ENCODE measurements at places on chromosomes 13 and 19.

DNA sequence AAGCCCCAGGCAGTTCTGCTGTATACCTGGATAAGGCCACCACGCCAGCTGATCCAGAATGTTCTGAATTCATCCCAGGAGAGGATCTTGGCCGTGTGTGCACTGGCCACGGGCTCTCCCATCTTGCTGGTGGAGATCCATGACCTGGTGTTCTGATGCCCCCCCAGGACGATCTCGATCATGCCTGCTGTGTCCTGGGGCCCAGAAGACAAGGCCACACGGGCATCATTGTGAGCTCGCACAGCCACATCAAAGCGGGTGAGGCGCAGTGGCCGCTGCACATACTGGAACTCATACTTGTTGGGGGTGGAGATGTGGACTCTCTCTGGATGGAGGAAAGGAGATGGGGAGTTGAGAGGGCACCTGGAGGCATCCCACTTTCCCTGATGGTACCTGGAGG, 40.1 kb downstream of the F2RL3 start:
- no peak for DNase-seq

DNA sequence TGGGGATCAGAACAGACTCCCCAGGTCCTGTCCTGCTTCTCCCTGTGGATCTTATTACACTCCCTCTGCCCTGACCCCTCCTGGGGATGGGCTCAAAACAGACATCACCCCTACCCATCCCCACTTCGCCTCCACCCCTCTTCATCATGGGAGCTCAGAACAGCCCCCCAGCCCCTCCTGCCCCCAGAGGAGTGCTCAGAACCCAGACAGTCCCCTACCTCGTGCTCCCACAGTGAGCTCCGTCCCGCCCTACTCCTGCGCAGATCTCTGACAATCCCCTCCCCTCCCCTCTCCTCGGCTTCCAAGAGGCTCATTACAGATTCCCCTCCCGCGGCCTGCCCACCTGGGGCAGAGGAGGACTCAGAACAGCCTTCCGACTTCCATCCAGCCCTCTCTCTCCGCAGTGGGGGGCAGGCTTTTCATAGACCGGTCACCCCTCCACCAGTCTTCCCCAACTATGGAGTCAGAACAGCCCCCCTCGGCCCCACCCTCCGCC, 6.1 kb downstream of the NXNL1 start:
- no peak for DNase-seq

DNA sequence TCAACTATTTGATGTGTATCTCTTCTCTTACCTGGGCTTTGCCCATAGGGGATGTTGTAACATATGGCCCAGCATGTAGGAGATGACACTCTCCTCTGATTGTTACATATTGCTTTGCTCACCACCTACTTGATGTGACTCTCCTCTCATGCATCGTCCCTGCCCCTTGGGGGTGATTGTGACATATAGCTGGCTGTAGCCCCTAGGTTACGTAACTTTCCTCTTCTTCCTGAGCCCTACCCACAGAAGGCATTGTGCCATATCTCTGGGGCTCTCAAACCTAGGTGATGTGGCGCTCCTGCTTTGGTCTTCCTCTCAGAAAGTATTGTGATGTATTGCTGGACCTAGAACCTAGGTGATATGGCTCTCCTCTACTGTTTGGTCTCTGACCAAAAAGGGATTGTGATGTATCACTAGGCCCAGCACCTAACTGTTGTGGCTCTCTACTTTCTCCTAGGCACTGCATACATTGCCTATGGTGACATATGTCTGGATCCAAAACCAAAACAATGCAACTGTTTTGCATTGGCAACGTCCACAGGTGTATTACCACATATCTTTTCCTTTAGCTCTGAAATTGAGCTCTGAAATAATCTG, 71.9 kb upstream of the ZNF724 start:
- DNase-seq, result no peak

GRCh38 chr13:29578300-29579085, 17.0 kb downstream of the SLC7A1 start:
- DNase-seq, result no peak

- no peak for DNase-seq
Observed at GRCh38 chr19:14495672-14496028, 277 bp downstream of the GIPC1 start.

DNA sequence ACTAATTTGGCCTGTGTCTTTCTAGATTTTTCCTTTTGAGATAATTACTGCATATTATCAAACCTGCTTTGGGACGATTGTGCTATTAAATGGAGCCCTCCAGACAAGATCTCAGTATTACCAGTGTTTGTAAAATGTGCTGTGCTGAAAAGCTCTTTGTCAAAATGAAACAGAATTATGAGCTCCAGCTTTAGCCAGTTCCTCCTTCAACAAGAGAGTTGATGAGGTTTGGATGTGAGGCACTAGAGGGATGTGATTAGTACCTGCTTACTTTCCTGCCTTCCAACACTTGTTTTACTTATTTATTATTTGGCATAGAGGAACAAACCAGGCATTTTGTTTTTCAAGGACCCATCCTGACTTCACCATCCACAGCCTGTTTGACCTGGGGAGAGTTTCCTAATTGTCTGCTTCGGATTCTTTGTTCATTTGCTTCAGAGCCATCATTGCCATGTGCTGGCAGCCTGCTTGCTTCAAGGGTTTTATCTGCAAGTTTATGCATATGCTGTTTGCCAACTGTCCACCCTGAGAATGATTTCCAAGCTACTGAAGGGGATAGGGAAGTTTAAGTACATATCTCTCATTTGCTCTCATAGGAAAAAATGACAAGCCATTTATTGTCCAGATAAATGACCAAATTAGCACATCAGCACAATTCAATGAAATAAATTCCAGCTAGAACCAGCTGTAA, 32.9 kb upstream of the CPB2 start:
- no peak for DNase-seq

DNA sequence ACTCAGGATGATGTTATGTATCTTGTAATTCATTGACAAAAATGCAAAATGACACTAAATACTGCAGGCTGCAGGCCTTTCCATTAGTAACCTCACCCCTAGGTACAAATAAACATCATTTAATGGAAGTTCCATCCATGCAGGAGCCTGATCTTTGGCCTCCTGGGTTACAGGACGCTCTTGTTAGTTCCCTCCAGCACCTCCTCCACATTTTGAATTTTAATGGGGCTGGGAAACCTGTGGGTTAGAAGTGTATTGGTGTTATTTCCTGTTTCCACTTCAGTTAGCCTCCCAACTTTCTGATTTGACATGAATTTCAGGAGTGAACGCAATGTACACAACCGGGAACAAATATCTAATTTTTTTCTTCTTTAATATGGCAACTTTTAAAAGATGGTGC, 237.1 kb upstream of the ARGLU1 start:
- no peak for DNase-seq

DNA sequence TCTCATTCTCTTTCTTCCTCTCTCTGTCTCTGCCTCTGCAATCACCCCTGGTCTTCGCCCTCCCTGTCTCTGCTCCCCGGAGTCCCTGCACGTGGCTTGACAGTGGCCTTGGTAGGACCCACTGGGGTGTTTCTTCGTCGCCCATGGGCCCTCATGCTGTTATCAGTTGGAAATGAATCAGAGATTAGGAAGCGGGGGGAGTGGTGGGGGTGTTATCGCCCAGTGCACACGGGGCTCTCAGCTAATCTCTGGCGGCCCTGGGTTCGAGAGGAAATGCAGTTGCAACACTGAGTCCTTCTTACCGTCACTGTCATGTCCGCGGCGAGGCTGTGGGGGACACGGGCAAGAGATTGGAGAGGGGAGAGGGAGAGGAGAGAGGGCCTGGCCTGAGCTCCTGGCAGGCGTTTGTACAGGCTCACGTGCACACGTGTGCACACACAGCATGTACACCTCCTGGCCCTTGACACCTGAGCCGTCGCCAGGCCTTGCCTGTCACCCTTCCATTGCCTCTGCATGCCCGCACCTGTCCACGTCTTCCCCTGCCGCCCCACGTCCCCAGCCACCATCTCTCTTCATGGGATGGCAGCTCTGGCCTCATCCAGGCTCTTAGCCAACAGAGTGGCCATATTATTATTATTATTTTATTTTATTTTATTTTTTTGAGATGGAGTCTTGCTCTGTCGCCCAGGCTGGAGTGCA, 37.8 kb upstream of the SLC7A10 start:
- DNase-seq, result no peak

DNA sequence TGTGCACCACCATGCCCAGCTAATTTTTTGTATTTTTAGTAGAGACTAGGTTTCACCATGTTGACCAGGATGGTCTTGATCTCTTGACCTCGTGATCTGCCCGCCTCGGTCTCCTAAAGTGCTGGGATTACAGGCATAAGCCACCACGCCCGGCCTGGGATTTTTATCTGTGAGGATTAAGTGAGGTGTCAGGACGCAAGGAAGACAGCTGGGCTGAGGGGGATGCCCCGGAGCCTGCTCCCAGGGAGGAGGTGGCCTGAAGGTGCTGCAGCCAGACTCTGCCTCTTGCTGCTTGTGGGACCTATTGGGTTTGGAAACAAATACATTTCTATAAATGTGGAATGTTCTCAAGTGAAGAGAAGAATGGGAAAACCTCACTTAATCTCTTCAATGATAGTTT, 131.6 kb downstream of the OLFM4 start:
- no peak for DNase-seq

DNA sequence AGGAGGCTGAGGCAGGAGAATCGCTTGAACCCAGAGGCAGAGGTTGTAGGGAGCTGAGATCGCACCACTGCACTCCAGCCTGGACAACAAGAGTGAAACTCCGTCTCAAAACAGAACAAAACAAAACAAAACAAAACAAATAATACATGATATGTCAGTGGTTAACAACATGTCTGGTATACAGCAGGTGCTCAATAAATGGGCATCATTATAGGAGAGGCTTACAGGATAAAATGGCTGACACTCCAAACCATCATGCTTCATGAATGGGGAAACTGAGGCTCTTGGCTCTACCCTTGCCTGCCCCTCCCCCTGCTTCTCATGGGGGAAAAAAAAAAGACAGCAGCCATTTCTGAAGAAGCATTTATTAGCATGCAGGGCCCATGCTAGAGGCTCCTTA, 3.0 kb upstream of the RAB3D start:
- no peak for DNase-seq

DNA sequence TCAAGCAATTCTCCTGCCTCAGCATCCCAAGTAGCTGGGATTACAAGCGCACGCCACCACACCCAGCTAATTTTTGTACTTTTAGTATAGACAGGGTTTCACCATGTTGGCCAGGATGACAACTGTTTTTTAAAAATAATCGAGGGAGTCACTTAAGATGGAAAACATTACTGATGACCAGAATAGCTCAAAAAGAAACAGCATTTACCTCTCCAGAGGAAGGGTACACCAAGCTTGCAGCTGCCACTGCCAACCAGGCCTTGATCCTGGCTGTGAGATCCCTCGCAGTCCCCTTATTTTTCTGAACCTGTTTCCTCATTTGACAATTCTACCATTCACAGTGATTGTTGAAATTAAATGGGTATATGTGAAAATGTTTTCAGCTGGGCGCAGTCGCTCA, 14.5 kb downstream of the PDCD5 start:
- DNase-seq, result no peak

DNA sequence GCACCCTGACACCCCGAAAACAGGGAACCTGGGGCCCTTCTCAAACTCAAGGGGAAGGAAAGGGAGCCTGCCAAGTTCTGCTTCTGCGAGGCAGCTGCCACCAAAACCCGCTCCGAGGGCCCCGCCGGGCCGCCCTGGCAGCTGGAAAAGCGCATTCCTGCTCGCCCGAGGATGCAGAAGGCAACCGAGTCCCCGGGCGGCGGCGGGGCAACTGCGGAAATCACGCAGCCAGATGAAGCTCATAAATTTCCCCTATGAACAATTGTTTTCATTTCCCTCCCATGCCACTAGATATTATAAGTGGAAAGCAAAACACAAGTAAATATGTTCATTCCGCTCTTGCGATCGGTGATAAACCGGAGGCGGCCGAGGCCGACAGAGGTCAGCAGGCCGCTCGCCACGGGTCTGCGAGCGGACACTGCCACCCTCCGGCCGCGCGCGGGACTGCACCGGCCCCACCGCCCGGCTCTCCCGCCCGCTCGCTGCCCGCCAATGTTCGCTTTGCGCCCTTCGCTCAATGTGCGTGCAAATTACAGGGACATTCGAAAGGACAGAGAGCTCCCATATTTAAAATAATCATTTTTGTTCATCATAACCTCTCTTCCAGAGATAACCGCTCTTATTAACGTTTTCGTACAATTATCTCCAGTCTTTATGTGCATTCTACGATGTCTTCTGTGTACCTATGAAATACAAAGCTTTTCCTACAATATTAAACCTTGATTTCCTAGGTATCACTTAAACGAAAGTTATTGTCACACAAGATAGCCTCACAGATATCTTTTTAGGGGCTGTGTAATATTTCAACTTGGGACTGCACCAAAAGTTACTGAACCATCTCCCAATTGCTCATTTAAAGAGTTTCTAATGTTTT, 120.8 kb upstream of the ZNF507 start:
- peak; percentile 57 for DNase-seq

DNA sequence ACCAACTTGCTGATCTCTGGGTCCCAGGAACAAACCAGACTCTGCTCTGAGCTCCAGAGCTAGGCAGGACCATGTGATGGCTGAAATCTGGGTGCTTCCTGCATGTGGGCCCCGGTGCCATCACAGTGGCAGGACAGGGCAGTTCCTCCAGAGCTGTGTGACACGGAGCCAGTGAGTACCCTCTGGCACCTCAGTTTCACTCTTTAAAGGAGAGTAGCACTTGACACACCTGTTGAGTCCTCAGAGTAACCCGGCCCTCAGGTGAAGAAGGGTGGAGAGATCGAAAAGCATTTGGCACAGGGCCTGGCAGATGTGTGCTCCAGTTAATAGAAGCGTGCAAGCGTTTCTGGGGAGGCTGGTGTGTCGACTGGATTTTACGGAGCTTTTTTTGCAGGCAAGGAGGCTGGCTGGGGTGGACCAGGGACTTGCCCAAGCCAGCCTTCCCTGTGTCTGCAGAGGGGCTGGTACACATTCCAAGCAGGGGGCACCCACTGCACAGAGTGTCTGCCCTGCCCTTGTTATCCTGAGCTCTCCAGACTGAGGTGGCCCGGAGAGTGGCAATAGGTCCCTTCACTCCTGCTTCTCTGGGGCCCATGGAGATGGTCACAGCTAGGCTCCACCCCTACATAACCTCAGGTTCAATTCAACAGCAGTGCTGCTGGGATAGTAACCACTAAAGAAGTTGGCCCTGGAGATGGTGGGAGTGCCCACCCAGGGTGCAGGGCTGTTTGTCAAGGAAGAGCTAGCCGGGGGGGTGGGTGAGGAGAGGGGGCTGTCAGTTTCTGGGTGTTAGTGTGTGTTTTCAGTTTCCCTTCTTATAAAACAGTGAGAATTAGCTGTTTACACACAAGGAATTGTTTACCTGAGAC, 8.3 kb downstream of the RPS19 start:
- DNase-seq, result no peak

DNA sequence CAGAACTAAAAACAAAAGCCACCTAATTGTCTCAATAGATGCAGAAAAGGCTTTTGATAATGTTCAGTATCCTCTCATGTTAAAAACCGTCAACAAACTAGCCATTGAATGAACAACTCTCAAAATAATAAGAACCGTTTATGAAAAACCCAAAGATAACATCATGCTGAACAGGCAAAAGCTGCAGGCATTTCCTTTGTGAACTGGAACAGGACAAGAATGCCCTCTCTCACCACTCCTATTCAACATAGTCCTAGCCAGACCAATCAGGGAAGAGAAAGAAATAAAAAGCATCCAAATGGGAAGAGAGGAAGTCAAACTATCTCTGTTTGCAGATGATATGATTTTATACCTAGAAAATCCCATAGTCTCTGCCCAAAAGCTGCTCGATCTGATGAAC, 179.6 kb upstream of the EDNRB start:
- no peak for DNase-seq

GRCh38 chr13:49082653-49083536, 107.2 kb downstream of the FNDC3A start:
- DNase-seq, result no peak

GRCh38 chr13:26050568-26051230, 1.1 kb downstream of the SHISA2 start:
- no peak for DNase-seq
